ENCODE measurements at places on chromosomes 11 and 22.

DNA sequence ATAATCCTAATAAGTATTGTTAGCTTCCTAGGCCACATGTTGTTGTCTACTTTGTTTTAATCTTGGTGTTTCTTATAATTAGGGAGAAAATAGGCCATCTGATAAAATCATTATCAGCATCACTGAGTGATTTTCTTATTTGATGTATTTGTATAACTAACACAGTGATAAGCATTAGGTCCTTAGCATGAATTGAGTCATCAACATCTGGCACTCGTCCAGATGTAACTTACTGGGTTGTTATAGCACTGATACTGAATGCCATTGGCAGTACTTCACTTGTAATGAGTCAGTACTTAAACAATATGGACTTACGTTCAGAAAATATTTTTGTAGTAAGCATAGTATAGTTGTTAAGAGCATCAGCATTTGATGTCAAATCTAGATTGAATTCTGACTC is 16.2 kb downstream of the API5 start:
- DNase-seq = no peak

DNA sequence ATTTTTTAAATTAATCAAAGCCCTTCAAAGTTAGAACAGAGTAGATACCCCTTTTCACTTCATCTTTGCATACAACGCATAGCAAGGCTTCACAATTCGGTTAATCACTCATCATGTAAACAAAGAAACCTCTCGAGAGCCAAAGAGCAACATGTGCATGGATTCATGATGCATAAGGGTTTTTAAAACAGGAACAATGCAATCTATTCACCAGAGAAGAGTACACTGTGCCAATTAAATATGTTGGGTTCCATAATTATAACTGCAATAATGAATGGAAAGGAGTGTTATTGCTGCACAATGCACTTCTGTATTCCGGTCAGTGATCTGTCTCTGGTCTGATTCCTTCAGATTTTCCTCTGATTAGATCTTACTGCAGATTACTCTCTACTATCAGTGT is 45.3 kb downstream of the CADM1 start:
- no peak for DNase-seq

GRCh38 chr11:28735511-28735910 is 627.3 kb downstream of the METTL15 start:
- no peak for DNase-seq

DNA sequence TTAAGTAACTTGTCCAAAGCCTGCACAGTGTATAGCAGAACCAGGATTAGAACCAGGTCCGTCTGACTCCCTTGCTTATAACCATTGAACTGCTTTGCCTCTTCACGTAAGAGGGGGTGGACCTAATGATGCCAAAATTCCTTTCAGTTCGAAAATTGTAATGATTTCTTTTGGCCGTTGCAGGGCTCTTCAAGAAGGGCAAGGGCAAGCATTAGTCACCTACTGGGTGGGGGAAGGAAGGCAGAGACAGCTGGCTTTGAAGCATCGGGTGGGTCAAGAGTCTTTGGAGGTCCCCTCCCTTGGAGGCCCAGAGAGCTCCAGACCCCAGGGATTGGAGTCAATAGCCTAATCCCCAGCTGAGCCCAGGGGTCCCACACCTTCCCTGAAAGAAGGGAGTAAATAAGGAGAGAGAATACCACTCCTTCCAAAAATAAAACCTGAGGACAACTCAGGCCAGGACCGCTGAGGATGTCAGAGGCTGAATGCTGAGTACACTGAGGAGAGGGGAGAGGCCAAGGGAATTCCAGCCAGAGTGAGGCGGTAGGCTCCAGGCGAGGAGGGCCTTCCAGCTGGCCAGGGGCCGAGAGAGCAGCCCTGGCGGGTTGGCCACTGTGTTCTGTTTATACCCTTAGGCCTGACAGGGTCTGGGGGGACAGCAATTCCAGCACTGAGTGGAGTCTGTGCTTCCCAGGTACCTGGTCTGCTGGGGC is 14.1 kb downstream of the CREB3L1 start:
- no peak for DNase-seq

DNA sequence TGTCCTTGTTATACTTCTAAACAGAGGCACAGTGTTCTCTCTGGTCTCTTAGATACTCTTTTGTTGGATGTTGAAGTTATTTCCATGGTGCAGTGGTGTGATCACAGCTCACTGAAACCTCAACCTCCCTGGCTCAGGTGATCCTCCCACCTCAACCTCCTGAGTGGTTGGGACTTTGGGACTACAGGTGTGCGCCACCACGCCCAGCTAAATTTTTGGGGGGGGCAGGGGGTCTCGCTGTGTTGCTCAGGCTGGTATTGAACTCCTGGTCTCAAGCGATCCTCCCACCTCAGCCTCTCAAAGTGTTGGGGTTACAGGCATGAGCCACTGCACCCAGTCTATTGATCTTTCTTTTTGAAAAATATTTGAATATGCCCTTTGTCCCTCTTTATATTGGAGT is 14.9 kb downstream of the ZNF74 start:
- DNase-seq = no peak

DNA sequence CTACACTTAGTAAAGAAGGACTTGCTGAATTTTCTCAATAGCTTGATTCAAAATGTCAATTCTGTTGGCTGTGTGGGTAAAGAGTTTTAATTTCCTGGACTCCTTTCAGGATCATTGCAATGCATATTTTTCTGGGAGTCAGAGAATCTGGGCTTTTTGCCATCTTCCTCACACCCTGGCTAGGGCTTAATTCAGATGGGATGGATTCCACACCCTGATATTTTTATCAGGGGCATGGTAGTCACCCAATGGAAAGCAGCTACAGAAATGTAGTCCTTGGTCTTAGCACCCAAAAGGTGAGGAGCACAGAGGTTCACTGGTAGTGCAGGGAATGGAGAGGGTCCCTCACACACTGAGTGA is 79.3 kb downstream of the SGSM3 start:
- no peak for DNase-seq

DNA sequence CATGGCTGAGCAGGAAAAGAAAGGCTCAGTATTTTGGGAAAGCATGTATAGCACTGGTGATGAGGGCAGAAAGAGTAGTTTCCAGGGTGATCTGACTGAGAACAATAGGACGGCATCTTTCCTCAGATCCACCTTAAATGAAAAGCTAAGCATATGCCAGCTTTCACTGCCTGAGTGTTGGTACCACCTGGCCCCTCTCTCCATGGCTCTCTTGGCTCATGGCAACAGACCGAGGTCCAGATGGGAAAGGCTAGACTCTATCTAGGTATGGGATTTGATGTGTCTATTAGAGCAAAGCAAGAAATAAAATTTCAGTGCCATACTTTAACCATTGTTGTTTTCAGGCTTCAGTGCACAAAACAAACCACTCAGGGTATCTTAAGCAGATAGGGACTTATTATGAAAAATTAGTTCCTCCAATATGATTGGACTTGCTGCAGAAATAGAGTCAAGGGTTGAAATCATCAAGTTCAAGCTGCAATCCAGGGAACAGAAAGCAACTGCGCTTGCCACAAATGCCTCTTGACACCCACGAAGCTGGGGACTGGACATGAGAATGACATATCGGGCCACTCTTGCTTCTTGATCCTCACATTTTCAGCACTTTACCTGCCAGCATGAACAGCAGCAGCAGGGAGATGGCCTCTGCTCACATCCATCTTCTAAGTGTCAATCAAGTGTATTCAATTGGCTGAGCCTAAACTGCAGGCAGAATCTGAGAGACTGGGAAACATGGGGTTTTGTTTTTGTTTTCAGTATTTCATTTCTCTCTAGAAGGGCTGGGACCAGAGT is 64.0 kb upstream of the SNX19 start:
- DNase-seq = no peak

GRCh38 chr11:86408845-86409244 is 34.2 kb downstream of the CCDC81 start:
- no peak for DNase-seq

DNA sequence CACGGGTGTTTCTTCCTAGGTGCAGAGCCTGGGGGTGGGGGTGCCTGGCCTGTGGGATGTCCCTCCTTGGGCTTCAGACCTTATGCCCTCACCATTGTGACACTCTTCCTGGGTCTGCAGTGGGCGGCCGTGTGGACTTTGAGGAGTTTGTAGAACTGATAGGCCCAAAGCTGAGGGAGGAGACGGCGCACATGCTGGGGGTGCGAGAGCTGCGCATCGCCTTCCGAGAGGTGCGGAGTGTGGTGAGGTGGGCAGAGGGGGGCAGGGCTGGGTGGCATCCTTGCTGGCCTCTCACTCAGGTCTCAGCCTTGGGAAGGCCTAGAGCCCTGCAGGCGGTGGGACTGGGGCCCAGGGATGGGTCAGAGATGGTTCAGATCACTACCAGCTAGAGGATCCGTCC is 2.3 kb downstream of the CABP4 start:
- no peak for DNase-seq

DNA sequence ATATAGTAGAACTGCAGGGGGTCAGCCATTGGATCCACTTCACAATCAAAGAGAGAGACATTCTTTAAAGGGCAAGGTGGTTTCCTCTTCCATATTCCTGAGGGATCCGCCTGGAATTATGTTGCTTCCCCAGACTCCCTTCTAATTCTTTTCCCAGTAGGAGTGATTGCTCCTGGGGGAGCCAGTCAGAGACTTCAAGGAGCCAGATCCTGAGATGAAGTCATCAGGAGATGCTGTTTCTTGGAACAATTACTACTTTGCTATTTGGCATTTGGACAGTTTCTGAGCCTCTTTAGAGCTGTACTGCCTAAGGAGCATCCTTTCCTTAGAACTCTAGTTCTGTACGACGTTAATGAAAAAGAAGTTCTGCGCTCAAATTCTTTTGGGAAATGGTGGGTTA is 1.9 kb upstream of the OR9Q2 start:
- no peak for DNase-seq

DNA sequence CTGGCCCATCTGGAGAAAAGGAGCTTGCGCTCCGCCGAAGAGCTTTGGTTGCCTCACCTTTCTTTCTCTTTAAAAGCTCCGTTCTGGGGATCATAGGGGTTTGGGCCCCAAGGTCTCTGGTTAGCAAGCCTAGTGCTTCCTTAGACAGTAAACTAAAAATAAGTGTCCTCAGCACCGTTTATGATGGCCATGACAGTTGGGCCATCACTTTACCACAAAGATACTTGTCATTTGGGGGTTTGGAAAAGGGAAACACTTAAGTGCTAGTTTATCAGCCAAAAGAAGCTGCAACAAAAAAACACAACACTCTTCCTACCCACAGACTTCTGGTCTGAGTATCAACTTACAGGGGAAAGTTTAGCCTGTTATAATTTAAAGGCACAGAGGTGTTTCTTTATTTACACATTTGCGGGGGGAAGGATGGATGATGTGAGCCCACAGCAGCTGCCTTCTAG is 88.4 kb upstream of the CD44 start:
- DNase-seq = peak; percentile 55

DNA sequence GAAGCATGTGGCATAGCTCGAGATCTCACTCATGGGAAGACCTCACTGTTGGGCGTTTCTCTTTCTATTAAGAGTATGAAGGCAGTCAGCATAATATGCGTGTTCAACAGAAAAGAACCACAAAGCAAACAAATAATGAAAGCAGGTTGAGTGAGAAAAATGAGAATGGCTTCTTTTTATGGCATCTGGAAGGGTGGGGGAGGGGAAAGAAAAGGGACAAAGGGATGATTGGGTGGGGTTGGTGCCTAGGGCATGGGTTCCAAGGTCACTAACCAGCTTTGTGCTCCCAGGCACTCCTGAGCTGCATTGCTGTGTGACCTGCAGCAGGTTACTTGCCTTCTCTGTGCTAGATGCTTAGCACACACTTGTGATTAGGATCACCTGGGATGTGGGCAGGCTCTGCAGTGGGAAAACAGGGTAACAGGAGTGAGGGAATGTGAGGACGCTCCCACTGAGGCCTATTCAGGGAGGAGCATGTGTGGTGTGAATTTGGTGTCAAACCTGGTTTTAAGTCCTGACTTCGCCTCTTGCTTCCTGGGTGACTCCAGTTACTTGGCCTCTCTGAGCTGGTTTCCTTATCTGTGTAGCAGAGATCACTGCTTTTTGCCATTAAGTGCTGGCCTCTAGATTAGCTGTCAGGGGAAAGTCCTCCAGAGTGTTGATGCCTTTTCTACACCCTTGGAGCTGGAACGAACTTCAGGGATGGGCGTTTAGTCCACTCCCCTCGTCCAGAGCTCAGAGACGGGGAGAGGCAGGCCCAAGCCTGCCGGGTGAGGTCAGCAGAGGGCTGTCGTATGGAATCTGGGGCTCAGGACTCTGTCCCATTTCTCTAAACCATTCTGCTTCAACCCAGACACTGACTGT is 74.8 kb downstream of the KIAA1671 start:
- DNase-seq = no peak

- DNase-seq = no peak
Observed at GRCh38 chr11:109148669-109149068, 273.3 kb upstream of the C11orf87 start.

DNA sequence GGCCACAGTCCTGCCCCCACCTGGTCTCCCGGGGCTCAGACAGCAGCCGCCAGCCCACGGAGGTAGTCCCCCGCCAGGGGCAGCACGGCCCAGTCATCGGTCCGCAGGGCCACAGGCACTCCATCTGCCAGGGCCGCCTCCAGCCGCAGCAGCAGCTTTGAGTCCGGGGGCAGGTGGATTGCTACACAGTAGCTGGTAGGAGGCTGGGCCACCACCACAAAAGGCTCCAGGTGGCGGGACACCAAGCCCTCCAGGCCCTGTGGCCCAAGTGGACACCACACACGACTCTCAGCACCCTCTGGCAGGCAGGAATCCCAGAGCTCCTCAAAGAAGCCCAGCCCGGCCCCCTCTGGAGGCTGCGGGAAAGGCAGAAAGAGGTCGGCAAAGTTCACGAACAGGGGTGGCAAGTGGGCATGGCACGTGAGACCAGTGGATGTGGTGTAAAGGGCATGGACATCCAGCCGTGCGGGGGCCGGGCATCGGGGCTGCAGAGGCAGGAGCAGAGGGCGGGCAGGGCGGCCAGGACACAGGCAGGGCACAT is 2.9 kb downstream of the AP5B1 start:
- DNase-seq = no peak

DNA sequence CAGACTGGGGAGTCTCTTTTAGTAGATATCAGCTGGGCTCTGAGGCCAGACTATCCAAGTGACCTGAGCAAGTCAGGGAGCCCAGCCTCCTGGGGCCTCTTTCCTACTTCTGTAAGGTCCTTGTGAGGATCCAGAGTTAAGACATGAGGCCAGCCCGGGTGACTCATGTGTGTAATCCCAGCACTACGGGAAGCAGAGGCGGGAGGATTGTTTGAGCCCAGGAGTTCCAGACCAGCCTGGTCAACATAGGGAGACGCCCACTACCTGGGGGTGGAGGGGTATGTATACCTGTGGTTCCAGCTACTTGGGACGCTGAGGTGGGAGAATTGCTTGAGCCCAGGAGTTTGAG is 36.9 kb upstream of the POLA2 start:
- DNase-seq = peak; percentile 8

- DNase-seq = no peak
Observed at GRCh38 chr22:44409974-44410316, 88.1 kb downstream of the RTL6 start.

DNA sequence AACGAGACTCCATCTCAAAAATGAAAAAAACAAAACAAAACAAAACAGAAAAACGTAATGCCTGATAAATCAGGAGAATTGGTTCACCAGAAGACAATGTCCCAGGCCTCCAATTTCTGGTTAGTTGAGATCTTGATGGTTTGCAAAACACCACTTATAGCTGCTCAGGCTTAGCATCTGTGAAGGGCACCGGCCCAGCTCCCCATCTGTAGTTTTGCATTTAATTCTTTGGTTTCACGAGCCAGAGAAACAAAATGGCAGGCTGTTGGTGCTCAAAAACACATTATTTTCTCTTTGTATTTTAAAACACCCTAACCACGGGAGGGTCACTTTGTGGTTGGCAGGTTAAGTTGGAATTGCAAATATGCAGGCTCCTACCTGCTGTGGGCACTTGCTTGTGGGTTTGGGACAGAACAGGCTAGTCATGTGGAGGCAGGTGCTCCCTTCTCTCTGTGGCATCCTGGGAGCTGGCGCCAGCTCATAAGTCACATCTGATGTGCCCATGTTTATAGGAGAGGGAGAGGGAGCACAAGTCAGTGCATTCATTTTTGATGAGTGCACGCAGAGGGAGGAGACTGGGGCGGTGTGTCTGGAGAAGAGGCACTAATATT is 145.9 kb downstream of the CEP164 start:
- no peak for DNase-seq
